HTR-8/SVneo (cell line): ENCODE measurements at places on chromosomes 3 and 15.

DNA sequence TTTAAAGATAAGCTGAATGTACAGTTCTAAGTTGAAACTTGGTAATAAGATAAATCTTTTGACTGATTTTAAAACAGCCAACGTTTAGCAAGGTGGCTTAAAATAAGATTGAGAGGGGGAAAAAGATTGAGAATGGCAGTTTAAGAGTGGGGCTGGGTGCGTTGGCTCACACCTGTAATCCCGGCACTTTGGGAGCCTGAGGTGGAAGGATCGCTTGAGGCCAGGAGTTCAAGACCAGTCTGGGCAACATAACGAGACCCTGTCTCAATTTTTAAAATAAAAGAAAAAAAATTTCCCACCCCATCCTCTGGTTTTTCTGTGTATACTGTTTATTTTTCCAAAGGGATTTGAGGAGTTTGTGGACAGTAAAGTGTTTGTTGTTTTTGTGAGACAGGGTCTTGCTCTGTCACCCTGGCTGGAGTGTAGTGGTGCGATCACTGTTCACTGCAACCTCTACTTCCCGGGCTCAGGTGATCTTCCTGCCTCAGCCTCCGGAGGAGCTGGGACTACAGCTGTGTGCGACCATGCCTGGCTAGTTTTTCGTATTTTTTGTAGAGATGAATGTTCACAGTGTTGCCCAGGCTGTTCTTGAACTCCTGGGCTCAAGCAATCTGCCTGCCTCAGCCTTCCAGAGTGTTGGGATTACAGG, 3.0 kb downstream of the MAPK6 start:
- DNase-seq = no peak

DNA sequence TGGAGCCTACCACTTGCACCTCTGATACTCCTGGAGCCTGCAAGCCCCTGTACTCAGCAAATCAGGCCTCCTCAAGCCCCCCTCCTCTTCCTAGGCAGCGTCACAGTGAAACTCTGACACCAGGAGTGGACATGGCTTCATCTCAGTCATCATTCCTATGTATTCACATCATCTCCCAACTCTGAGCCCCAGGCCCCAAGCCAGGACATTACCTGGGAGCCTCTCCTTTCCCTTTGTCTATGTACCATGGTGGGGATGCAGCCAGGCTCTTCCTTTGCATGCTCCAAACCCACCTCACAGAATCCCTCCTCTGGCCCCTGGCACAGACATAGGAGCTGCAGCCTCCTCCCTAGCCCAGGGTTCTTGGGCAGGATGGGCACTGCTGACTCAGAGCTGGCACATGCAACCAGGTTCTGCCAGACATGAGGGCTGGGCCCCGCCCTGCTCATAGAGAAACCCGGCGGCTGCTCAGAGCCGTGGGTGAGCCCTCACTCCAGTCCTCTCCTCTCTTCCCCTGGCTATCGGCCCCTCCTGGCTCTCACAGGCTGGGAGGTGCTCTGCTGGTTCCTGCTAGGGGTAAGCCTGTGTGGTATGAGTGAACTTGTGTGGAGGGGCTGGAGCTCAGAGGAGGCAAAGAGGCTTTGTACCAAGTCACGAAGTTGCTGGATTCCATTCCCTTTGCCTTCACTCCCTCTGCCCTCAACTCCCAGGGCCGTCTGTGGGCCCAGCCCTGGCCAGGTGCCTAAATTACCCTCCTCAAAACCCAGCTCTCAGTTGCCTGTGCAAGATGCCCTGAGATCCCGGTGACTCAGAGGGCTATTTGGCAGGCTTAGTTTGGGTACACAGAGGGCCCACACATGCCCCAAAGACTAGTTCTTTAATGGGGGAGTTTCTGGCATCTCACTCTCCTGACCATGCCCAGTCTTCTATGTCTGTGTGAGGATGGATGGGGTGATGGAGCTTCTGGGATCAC, 1.9 kb upstream of the PLCD1 start:
- DNase-seq = peak; percentile 67

DNA sequence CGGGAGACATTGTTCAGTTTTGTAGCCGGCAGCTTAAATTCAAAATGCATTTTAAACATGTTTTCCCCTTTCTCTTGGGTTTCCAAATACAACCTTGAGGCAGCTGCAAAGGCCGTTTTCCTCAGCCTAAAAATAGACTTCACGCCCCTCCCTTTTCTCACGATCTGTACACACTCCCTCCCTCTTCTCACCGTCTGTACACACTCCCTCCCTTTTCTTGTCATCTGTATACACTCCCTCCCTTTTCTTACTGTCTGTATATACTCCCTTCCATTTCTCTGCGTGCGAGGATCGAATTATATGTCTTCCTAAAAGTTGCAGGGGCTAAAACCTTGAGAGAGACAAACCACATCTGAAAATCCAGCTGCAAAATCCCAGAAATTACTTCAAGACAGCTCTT, 8.9 kb downstream of the MUC4 start:
- no peak for DNase-seq

DNA sequence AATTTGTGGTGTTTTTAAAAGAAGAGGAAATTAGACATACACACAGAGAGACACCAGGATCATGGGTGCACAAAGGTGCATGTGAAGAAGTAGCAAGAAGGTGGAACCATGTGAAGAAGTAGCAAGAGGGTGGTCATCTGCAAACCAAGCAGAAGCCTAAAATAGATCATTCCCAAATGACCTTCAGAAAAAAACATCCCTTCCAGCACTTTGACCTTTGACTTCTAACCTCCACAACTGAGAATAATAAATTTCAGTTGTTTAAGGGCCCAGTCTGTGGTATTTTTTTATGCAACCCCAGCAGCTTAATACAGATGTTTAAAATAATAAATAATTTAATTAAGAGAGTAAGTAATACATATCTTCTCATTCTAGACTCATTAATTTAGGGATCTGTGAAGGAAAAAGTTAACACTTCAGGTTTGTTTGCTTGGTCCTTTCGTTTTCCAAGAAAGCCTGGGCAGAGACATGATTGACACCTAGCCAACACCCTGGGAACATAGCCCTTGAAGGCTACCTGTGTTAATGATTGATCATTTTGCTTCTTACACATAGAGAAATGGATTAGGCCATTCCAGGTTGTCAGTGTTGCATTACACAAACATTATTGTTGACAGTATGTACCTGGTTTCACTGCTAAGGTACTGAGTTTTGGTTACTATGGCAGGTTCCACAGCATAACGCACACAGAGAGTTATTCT, 1331.2 kb upstream of the GBE1 start:
- no peak for DNase-seq

GRCh38 chr3:197586181-197586580, 30.4 kb upstream of the BDH1 start:
- no peak for DNase-seq

- no peak for DNase-seq
These were observed 20.5 kb upstream of the DCBLD2 start for GRCh38 chr3:98921957-98922356.

- DNase-seq = peak; percentile 64
These were observed 37.3 kb upstream of the RFTN1 start for GRCh38 chr3:16550676-16551341.

- peak; percentile 34 for DNase-seq
These were observed 104.7 kb upstream of the ROBO1 start for GRCh38 chr3:79872483-79872882.

DNA sequence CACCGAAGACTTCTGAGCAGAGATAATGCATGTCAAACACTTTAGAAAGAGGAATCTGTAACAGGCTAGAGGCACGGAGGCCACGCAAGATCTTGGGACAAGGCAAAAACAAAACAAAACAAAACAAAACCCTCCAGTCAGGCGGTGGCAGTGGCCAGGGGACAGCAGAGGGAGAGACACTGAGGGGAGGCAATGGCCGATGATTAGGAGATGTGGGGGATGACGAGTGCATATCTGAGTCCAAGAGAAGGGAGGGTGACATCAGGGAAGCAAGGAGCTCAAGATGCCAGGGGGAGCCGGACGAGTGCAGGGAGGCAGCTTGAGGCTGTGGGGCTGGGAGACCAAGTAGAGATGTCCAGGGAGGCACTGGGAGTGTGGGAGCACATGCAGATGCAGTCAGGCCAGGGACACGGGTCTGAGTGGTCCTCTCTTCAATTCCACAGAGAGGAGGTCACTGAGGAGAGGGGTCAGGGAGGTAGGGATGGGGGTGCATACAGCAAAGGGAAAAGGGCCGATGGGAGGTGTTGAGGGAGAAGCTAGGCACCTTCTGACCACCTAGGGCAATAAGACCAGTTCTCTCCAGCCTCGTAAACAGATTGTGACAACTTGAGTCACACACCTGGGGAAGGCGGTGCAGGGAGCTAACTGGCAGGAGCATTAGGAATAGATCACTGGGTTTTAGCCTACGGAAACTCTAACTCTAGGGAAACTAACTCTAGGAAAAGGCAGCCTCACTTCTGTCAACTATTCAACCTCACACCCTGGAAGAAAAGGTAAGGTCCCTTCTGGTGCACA, 29.6 kb downstream of the SLCO2A1 start:
- no peak for DNase-seq

DNA sequence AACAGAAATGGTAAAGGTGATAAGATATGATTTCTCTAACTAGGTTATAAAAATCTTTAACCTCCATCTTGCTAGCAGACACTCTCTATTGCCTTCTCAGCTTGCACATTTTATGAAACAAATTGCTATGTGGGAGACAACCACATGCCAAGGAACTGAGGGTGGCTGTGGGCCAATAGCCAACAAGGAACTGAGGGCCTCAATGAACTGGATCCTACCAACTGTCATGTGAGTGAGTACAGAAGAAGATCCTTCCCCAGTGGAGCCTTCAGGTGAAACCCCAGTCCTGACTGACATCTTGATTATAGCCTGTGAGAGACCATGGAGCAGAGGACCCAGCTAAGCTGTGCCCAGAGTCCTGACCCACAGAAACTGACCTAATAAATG, 129.2 kb upstream of the LRIG1 start:
- DNase-seq = no peak

- peak; percentile 9 for DNase-seq
These were observed 906.0 kb upstream of the ALCAM start for GRCh38 chr3:104460477-104461406.

- no peak for DNase-seq
These were observed 531.2 kb upstream of the CFAP20DC start for GRCh38 chr3:59580996-59581395.

DNA sequence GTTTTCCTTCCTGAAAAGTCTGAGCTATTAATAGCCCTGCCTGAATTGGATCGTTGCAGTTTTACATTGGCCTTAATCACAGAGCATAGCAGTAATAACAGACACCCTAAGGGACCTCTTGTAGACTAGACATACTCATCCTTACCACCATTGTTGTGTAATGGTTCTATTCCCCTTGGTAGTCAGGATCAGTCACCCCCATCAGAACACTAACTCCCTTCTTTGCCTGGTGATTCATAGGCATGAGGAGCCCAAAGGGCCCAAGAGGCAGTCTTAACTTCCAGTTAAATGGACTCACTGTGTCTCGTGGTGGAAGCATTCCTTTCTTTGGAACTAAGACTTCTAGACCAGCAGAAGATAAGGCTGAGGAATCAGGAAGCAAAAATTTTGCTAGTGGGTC, 20.2 kb downstream of the CGGBP1 start:
- no peak for DNase-seq

- no peak for DNase-seq
These were observed 15.0 kb downstream of the GRK7 start for GRCh38 chr3:141777957-141778813.

GRCh38 chr15:52658955-52659354, 20.2 kb downstream of the ATOSA start:
- DNase-seq = no peak

GRCh38 chr3:141808586-141808985, 45.4 kb downstream of the GRK7 start:
- no peak for DNase-seq

- DNase-seq = no peak
These were observed 25.0 kb downstream of the PDE8A start for GRCh38 chr15:85006655-85007054.
